Gastrocnemius medialis (tissue), 4 donors: ENCODE measurements at places on chromosomes 5 and 9. TPM values are rescaled to one million over a fixed set of nuclear protein-coding genes. Genes with fewer than 3 reads are reported as not detected.

DNA sequence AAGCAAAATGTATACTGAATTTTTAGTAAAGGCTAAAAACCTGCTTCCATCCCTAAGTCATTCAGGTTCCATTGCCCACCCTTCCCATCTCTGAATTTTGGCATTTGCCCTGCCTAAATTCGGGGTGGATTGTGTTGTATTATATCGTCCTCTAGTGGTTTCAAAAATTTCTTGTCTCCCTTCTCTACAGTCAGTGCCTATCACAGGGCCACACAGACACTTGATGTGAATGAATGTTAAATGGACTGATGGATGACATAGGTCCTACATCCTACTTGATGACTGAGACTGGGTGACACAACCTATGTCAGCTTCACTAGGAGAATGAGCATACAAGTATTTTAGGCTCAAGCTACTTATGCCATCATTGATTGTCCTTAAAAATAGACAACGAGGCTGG, 45.6 kb upstream of the SLC30A5 start:
- H3K27me3 ChIP-seq = no peaks in the 10 kb centered on the region
- H3K27ac ChIP-seq = no peak overlapping the region
- DNase-seq = no peak
- no peaks in the 10 kb centered on the region for H3K36me3 ChIP-seq
- H3K4me1 ChIP-seq = no peaks in the 10 kb centered on the region
- no peak overlapping the region for H3K4me3 ChIP-seq

DNA sequence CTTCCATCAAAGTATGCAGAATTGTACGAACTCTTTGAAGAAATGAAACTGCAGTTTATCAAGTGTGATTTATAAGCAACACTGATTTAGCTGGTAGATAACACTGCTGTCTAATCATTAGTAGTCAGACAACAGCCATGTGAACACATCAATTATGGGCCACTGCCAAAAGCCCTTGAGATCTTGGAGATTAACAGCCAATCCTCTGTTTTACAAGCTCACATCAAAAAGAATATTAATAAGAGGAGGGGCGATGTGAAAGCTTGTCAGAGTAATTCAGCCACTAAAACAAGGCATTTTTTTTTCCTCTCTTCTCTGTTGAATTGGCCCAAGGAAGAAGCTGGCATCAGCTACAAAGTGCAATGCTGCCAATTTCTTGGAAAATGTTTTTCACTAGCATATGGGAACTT, 28.1 kb downstream of the ZNF608 start:
- no peaks in the 10 kb centered on the region for H3K27me3 ChIP-seq
- H3K4me3 ChIP-seq = no peak overlapping the region
- peaks cover 40% of the 10 kb centered on the region for H3K4me1 ChIP-seq
- DNase-seq = no peak

- no peak overlapping the region for H3K27ac ChIP-seq
- no peaks in the 10 kb centered on the region for H3K4me1 ChIP-seq
- no peaks in the 10 kb centered on the region for H3K36me3 ChIP-seq
- no peaks in the 10 kb centered on the region for H3K27me3 ChIP-seq
- no peak for DNase-seq
- H3K4me3 ChIP-seq = no peak overlapping the region
These were observed 1689.2 kb upstream of the WWC1 start for GRCh38 chr5:166602271-166602670.

- H3K36me3 ChIP-seq = no peaks in the 10 kb centered on the region
- no peak overlapping the region for H3K27ac ChIP-seq
- no peaks in the 10 kb centered on the region for H3K27me3 ChIP-seq
- DNase-seq = no peak
These were observed 150.6 kb upstream of the EFNA5 start for GRCh38 chr5:107821288-107821687.

The MSX2 gene
- 1.1 TPM for total RNA-seq
